ENCODE measurements at places on chromosomes 2 and 18. TPM values are rescaled to one million over a fixed set of nuclear protein-coding genes. Genes with fewer than 3 reads are reported as not detected.

The EVA1A gene
- total RNA-seq = 2.2 TPM

- H3K4me1 ChIP-seq = peaks cover 7% of the 10 kb centered on the region
- DNase-seq = peak; percentile 77
- no peaks in the 10 kb centered on the region for H3K27me3 ChIP-seq
Measured at GRCh38 chr2:70089983-70090525, 2.8 kb downstream of the PCBP1 start.

The CRYGD gene
- not detected for total RNA-seq

The CHN1 gene
- total RNA-seq = 24.3 TPM

The SH2D6 gene
- 1.1 TPM for total RNA-seq

GRCh38 chr2:210000464-210001324 lies 1.7 kb upstream of the RPE start:
- no peaks in the 10 kb centered on the region for H3K27me3 ChIP-seq
- DNase-seq = no peak
- no peak overlapping the region for H3K27ac ChIP-seq
- H3K4me1 ChIP-seq = peaks cover 9% of the 10 kb centered on the region
- H3K4me3 ChIP-seq = no peak overlapping the region

DNA sequence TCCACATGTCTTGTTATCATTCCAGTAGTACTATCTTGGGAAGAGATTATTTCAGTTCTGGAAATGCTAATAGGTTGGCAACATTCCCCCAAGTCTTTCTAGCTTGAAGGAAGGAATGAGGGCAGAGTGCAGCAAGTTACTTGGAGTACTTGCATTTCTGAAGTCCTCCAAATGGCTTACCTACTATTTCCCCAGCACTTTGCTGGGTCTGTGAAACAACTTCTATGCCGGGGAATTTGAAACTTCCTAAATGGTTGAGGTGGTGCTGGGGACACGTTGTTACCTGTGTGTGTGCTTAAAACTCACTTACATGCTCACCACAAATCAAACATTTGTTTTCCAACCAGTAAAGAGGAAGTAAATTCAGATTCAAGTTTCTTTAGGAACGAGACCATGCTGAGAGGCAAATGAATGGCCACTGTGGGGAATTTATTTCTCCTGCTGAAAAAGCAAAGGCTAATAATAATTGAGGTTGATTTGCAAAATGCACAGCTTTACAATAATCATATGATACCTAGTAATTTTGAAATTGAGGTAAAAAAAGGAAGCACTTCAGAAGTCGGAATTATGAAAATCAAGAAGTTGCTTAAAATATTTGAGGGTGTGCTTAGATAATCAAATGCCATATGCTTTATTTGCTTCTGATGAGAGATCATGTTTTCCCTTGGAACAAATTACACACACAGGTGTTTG lies 1167.7 kb upstream of the ZEB2 start:
- H3K4me1 ChIP-seq = peaks cover 6% of the 10 kb centered on the region
- no peak overlapping the region for H3K27ac ChIP-seq
- no peaks in the 10 kb centered on the region for H3K27me3 ChIP-seq
- no peaks in the 10 kb centered on the region for H3K36me3 ChIP-seq

- no peaks in the 10 kb centered on the region for H3K36me3 ChIP-seq
- DNase-seq = no peak
- H3K4me1 ChIP-seq = no peaks in the 10 kb centered on the region
- H3K4me3 ChIP-seq = no peak overlapping the region
- H3K27ac ChIP-seq = no peak overlapping the region
- no peaks in the 10 kb centered on the region for H3K27me3 ChIP-seq
Measured at GRCh38 chr18:64334748-64335147, 185.9 kb upstream of the LINC00305 start.

DNA sequence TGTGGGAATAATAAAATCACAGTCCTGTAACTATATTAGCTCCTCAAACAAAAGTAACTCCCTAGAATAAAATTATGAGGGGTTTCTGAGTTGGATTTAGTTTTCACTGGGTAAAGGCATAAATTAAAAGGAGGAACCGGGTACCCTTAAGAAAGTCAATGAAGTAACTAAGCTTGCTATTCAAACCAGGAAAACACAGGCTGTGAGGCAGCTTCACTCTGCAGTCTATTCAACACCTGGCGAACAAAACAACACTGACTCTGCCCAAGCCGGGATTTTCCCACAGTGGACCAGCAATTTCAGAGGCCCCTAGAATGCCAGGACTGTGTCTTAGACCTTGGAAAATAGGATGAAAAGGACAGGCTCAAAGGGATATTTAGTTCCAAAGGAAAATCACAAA lies 24.6 kb upstream of the CREB1 start:
- no peaks in the 10 kb centered on the region for H3K36me3 ChIP-seq
- H3K27me3 ChIP-seq = no peaks in the 10 kb centered on the region
- DNase-seq = peak; percentile 54
- H3K27ac ChIP-seq = peak overlapping the region; percentile 89
- peaks cover 3% of the 10 kb centered on the region for H3K4me1 ChIP-seq
- no peak overlapping the region for H3K4me3 ChIP-seq

DNA sequence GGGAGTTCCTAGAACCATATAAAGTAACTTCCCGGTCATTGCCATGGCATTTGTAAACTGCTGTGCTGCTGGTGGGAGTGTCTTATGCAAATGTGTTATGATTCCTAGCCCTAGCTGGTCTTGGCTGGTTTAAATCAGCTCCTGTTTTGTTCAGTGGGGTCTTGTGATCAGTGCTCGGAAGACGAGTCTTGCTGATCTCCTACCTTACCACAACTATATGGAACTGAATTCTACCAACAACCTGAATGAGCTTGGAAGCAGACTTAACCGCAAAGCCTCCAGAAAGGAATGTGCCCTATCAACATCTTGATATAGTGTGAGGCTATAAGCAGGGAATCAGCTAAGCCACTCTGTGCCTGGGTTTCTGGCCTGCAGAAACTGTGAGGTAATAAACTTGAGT lies 33.5 kb downstream of the POLE4 start:
- H3K27me3 ChIP-seq = no peaks in the 10 kb centered on the region
- H3K4me3 ChIP-seq = no peak overlapping the region
- no peaks in the 10 kb centered on the region for H3K4me1 ChIP-seq
- DNase-seq = no peak
- H3K36me3 ChIP-seq = no peaks in the 10 kb centered on the region
- H3K27ac ChIP-seq = no peak overlapping the region

GRCh38 chr2:216724190-216724589 lies 28.8 kb upstream of the IGFBP5 start:
- H3K4me1 ChIP-seq = no peaks in the 10 kb centered on the region
- no peak overlapping the region for H3K27ac ChIP-seq
- H3K27me3 ChIP-seq = no peaks in the 10 kb centered on the region
- no peak for DNase-seq
- no peaks in the 10 kb centered on the region for H3K36me3 ChIP-seq
- no peak overlapping the region for H3K4me3 ChIP-seq

DNA sequence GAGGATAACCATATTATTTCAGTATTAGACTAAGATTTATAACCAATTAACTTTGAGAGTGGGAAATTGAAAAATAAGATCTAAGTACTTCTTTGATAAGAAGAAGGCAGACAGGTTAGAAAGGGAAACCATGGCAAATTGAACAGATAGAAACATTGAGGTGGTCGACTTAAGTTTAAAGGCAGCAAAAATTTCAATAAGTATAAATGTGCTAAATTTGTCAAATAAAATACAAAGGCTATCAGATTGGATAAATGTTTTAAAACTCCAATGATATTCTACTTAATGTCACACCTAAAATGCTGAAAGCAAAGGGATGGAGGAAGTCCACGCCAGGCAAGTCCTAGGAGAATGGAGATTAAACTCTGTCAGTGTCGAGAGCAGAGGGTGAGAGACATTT lies 59.2 kb downstream of the TMEM18 start:
- DNase-seq = no peak
- no peaks in the 10 kb centered on the region for H3K4me1 ChIP-seq
- no peaks in the 10 kb centered on the region for H3K36me3 ChIP-seq
- H3K27me3 ChIP-seq = no peaks in the 10 kb centered on the region
- no peak overlapping the region for H3K27ac ChIP-seq

- peaks cover 4% of the 10 kb centered on the region for H3K4me1 ChIP-seq
- no peaks in the 10 kb centered on the region for H3K36me3 ChIP-seq
- H3K27ac ChIP-seq = no peak overlapping the region
Measured at GRCh38 chr2:236818281-236819045, 248.8 kb downstream of the ACKR3 start.

GRCh38 chr2:70686577-70687460 lies 81.2 kb downstream of the ADD2 start:
- peak overlapping the region; percentile 49 for H3K27ac ChIP-seq
- H3K36me3 ChIP-seq = no peaks in the 10 kb centered on the region
- no peak overlapping the region for H3K4me3 ChIP-seq
- DNase-seq = peak; percentile 94

- no peaks in the 10 kb centered on the region for H3K36me3 ChIP-seq
- peaks cover 7% of the 10 kb centered on the region for H3K4me1 ChIP-seq
- no peak for DNase-seq
- no peaks in the 10 kb centered on the region for H3K27me3 ChIP-seq
- H3K27ac ChIP-seq = no peak overlapping the region
Measured at GRCh38 chr2:67255933-67256615, 141.1 kb upstream of the ETAA1 start.

GRCh38 chr2:76323381-76323780 lies 612.7 kb upstream of the GCFC2 start:
- no peaks in the 10 kb centered on the region for H3K27me3 ChIP-seq
- H3K36me3 ChIP-seq = no peaks in the 10 kb centered on the region
- H3K4me3 ChIP-seq = no peak overlapping the region
- H3K27ac ChIP-seq = no peak overlapping the region
- DNase-seq = no peak
